HTR-8/SVneo (cell line): ENCODE measurements at places on chromosomes 7 and 10.

GRCh38 chr7:3318874-3319273 lies 17.8 kb downstream of the SDK1 start:
- DNase-seq: no peak

DNA sequence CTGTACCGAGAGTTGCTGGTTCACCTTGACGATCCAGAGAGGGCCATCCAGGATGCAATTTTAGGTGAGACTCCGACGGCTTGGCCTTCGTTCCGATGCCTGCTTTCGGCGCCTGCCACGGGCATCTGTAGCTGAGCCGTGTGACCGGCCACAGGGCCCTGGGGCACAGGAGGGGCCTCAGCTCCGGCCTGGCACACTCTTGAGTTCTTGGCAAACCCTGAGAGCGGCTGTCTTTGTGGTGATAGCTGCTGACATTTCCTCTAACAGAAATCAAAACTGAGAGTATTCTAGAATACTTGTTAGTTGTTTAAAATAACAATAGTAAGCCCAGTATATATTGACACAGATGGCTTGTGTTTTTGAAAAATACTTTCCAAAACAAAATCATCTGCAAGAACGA lies 52.2 kb upstream of the SUN1 start:
- DNase-seq: no peak

DNA sequence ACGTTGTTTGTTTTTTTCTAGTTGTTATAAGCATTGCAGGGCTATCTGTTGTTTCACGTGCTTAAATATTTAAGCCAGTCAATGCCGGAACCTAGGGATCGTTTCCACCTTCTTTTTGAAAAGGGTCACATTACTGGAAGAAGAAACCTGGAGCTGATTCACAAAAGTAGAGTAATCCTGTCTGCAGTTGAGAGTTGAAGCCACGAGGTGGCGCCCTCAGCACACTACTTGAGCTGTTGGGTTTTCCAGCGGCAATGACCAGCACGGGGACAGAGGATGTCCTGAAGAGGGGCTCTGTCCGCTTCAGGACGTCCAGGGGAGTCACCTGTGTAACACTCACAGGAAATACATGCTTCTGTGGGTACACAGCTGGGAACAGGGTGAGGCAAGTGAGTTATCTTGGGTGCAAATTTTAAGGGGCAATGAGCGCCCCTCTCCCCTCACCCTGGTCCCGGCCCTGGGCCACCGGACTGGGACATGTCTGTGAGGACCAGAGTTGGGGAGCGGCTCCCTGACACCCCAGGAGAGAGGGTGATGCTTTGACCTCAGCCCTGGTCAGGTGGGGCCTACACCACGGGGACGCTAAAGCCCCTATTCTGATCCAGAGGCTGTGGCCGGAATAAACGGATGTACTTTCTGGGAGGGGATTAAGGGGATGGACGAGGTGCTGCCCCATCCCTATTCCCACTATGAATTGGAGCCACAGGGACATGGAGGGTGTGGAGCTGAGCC lies 26.3 kb upstream of the WDFY4 start:
- DNase-seq: peak; percentile 76

DNA sequence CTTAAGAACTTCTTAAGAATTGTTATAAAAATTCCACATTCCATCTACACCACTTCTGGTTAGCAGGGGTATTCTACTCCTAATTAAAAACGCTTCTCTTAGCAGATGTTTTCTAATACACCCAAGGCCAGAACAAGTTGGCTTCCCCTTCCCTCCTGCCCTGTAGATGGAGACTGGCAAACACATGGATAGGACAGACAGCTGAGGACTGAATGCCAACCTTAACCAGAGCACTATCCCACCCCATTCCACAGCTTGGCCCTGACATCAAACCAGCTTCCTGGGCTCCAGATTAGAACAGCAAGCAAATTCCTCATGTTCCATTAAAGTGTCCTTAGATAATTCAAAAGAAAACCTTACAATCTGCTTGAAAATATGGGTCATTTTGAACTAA lies 56.6 kb upstream of the IL6 start:
- DNase-seq: no peak

DNA sequence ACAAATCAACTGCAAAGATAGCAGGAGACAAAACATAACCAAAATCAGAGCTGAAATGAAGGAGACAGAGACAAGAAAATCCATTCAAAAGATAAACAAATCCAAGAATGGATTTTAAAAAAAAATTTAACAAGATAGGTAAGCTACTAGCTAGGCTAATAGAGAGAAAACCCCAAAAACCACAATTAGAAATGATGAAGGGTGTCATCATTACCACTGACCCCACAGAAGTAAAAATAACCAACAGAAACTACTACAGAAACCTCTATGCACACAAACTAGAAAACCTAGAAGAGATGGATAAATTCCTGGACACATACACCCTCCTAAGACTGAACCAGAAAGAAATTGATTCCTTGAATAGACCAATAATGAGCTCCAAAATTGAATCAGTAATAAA lies 117.6 kb downstream of the DNAJC1 start:
- DNase-seq: no peak

DNA sequence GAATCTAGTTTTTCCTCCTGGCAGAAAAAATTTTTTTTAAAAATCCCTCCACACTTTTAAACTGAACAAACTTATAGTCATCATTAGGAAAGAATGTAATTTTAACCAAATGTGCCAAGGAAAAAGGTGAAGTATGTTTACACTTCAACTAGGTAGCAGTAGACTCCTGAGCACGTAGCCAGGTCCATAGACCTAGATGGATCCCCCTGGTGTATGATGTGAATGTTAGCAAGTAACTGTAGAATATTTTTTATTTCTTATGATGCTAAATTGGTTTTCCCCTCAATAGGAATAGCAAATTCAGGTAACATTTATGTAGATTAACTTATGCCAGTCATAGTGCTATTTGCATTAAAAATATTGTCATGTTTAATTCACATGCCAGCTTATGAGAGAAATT lies 19.6 kb downstream of the CABCOCO1 start:
- DNase-seq: no peak

- no peak for DNase-seq
Observed at GRCh38 chr7:124590814-124591213, 174.8 kb downstream of the GPR37 start.
